ENCODE measurements at places on chromosomes 3 and 15.

- DNase-seq, result no peak
These were observed 37.2 kb downstream of the HMG20A start for GRCh38 chr15:77457905-77458265.

GRCh38 chr15:45126535-45127158, 3.0 kb downstream of the DUOXA1 start:
- no peak for DNase-seq

- no peak for DNase-seq
These were observed 37.4 kb downstream of the CPN2 start for GRCh38 chr3:194313560-194314387.

DNA sequence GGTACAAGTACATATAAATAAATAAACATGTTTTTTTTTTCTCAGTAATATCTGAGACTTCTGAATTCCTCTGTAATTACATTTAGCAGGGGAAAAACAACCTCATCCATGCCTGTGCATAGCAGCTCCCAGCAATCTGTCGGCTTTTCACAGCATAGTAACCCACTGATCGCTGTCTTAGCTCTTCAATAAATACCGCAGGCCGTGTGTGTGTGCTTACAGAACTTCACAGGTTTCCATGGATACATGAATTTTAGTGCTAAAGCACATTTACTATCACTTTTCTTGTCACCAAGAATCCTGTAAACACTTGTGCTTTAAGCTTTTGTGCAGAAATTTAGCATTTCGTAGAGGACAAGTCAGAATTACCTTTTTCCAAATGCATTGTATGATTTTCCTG, 4.0 kb upstream of the PLAAT1 start:
- no peak for DNase-seq

- no peak for DNase-seq
These were observed 470.8 kb upstream of the ROBO1 start for GRCh38 chr3:80238606-80239005.

DNA sequence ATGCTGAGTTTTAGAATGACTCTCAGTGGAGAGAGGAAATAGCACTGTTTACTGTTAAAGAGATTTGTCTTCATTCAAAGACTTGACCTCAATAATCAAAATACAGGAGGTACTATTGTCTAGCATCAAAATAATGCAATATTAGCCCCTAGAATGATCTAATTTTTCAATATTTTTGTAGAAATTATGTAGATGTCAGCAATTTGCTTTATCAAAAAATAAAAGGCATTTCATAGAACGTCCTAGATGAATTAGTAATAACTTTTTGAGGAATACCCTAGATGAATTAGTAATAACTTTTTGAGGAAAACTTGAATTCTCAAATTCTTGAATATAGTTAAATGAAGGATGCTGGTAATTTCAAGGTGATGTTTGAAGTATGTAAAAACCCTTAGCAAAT, 1252.1 kb upstream of the CADM2 start:
- no peak for DNase-seq

DNA sequence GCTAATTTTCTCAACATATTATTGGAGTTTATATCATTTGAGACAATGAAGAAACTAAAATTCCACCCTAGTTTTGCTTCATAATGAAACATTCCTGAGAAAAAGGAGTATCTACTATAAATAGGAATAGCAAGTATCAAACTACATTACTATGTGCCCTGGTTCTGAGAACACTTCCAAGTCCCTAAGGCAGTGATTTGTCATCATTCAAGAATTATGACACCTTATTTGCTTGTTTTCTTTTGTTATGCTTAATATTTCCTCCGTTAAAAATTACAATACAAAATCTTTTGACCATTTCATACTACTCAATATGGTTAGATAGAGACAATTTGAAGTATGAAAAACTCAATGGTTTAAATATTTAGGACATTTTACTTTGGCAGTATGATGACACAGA, 707.8 kb upstream of the GOLIM4 start:
- DNase-seq, result no peak

DNA sequence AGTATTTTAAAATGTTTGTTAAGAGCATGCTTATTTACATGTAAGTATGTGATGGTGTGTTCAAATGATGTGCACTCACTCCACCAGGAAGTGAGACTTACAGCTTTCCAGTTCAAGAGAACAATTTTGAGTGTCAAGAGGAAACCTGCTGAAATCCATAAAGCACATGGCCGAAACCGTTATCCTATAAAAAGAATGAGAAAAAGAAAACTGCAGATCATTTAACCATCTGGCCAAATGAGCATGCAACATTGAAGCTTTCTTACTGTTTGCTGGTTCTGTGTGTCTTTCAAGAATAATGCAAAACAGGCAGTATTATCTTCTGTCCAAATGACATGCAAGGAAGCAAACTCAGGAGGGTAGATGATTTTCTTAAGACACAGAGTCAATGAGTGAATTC, 26.3 kb downstream of the GABRR3 start:
- DNase-seq, result no peak

- DNase-seq, result no peak
These were observed 29.5 kb upstream of the USP3 start for GRCh38 chr15:63474810-63475316.

DNA sequence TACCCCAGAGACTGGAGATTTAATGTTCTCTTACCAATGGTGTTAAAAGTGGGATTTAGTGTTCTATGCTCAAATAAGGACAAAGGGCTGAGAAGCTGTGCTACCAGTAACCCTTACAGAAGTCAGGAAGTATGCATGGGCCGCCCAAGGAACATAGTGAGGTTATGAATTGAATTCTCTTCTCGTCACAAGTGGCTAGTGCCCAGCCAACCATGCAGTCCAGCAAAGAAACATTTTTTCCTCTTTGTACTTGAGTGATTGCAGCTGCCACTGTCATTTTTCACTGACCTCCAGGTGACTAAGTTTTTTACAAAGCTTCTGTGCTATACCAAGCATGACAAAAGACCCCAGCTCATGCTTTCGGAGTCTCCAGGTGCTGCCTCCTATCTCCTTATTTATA, 110.6 kb upstream of the DCBLD2 start:
- DNase-seq, result no peak

- no peak for DNase-seq
These were observed 21.7 kb downstream of the NBEAL2 start for GRCh38 chr3:47000922-47001730.

GRCh38 chr3:20043825-20044224, 3.6 kb downstream of the KAT2B start:
- DNase-seq, result no peak

DNA sequence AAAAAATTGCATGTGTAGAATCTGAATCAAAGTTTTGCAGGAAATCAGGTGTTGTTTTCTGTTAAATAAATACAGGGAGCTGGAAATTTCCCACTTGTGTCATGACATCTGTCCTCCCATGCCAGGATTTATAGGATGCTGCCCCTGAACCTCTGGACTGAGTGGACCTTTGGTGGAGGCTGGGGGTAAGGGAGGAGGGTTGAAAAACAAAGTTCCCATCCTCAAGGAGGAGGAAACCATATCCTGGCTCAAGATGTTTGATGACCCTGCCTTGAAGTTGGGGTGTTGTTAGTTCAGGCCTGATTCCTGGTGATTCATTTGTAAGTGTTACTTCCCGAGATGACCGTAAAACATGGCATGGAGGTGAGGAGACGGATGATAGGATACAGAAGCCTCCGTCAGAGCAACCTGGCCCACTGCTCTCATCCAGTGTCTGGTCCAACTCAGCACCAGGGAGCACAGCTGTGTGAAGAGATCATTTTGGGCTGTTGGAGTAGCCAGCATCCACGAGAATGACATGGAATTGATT, 223.6 kb downstream of the CACNA2D3 start:
- no peak for DNase-seq

DNA sequence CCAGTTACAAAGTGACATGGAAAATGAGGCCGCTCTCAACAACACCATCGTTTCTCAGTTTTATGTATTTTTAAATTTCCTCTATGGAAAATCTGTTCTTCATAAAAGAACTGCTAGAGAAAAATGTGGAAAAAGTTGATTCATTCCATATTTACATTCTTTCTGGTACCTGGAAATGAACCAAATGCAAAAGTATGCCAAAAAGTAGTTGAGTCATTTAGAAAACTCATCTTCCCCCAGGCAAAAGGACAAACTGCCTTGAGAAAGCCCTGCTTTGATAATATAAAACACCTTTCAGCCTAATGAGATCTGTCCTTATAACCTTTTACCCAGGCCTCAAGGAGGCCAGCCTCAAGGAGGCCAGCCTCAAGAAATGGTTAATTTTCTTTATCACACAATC, 283.0 kb upstream of the VEPH1 start:
- DNase-seq, result no peak

DNA sequence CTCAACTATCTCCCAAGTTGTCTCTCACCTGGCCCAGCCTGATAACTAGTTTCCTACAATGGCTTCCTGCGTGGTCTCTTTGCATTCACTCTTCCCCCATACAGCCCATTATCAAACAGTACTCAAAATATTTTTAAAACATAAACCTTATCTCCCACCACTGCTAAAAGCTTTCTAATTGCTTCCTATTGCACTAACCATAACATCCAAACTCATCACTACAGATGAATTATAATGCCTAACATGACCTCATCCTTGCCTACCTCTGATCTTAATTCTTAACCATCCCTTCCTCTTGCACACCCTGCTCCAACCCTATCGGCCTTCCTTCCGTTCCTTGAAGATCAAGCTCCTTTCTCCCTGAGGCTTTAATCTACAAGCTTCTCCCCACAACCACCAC, 17.0 kb downstream of the ACAP2 start:
- DNase-seq, result no peak

- no peak for DNase-seq
These were observed 397.4 kb upstream of the TMCO5A start for GRCh38 chr15:37536967-37537605.

GRCh38 chr3:117669774-117670173, 960.2 kb downstream of the TUSC7 start:
- no peak for DNase-seq

DNA sequence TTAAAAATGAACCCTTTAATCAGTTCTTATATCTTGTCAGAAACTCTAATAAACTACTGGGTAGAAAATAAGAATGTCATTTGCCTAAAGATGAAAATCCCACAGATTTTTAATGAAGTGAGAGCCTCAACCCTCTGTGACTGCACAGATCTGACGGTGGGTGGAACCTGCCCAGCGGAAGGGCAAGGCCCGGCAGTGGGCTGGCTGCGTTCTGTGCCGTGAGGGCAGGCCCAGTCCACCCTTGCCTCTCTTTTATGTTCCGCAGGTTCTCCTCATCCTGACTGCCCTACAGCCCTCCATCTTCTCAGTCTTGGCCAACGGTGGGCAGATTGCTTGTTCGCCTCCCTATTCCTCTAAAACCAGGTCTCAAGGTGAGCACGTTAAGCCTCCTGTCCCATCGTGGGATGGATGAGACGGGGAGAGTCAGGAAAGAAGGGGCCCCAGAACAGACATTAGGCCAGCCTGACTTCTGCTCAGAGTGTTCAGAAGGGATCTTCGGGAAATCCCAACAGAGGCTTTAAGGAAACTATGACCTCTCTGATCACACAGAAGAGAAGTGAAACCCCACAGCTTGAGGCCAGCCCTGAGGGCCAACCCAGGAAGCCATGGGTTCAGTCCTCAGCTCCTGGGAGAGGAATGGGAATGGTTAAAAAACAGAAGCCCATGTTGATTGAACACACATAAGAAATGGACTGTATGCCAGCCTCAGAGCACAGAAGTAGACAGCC, 16.0 kb downstream of the SLC51A start:
- no peak for DNase-seq

DNA sequence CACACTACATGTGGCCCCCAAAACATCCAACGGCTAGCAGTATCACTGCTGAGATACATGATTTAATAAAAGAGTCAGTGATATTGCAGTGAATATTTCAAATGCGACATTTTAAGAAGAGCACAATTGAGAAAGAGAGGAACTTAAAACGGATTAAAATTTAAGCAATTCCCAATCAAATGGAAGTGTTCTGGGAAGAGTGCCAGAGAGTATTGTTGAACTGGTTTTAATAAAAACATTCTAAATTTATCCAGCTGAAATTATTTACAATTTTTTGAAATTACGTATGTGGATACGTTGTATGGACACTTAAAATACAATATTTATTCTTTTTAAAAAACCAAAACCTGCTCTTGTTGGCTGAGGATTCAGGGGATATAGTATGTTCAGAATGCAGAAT, 117.7 kb downstream of the C3orf38 start:
- DNase-seq, result no peak

- DNase-seq, result no peak
These were observed 184.6 kb downstream of the XXYLT1 start for GRCh38 chr3:195086341-195086740.

- no peak for DNase-seq
These were observed 7.0 kb upstream of the HHATL start for GRCh38 chr3:42709621-42710020.

DNA sequence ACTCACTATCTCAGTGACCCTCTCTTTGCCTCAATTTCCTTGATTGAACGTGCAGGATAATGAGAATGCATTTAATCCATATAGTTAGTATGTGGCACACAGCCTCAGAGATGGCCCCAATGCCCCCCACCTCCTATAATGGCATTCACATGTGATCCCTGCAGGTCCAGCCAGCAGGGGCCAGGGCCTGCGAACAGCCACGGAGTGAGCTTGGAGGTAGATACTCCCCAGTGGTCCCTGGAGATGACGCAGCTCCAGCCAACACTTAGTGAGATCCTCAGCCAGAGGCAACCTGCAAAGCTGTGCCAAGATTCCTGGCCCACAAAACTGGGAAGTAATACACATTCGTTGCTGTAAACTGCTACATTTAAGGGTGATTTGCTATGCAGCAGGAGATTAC, 184.9 kb upstream of the NSMCE3 start:
- no peak for DNase-seq

DNA sequence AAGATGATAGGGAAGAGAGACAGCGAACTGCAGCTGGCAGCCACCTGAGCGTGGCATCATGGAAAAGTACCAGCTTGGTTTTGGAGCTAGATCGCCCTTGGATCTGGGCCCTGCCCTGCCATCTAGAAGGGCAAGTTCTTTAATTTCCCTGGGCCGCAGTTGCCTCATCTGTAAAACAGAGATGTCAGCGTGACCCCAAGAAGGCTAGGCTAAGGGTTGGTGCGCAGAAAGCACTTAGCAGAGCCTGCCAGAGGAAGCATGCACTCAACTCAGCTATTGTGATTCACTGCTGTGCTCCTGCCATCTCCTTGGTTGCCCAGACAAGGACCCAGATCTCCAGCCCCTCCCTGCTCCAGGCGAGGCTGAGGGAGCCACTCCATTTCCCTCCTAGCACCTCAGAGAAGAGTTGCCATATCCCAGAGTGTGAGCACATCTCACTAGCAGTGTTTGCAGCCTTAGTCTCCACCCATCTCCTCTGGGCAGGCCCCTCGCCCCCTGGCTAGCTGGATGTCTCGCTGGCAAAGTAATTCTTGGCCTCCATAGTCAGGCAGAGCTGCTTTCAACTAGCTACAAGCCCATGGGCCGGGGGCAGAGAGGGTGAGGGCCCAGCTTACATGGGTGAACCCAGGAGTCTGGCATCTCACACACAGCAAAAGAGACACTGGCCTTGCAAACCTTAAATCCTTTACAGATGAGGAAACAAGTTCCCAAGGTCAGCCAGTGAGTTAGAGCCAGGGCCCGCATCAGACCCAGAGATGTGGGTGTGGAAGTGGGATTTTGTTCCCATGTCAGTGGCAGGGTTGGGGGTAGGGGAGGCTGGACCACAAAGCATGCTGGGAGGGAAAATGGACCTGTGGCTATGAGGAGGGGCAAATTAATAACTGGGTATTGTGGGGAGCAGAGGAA, 280.7 kb upstream of the TLE3 start:
- no peak for DNase-seq

GRCh38 chr15:51780636-51781035, 29.2 kb downstream of the TMOD2 start:
- DNase-seq, result no peak

Measured in C1 segment of cervical spinal cord (tissue), 14 donors.